Activated CD8-positive, alpha-beta T cell treated with anti-CD3 and anti-CD28 coated beads for 36 hours (primary cell): ENCODE measurements at places on chromosomes 6 and 20. TPM values are rescaled to one million over a fixed set of nuclear protein-coding genes. Genes with fewer than 3 reads are reported as not detected.

- DNase-seq = no peak
- H3K4me3 ChIP-seq = no peak overlapping the region
- no peaks in the 10 kb centered on the region for H3K27me3 ChIP-seq
- H3K4me1 ChIP-seq = peaks cover 6% of the 10 kb centered on the region
Measured at GRCh38 chr6:39199231-39199940, 29.9 kb downstream of the KCNK5 start.

GRCh38 chr20:276620-277495 lies 13.7 kb downstream of the C20orf96 start:
- H3K36me3 ChIP-seq = peaks cover 3% of the 10 kb centered on the region
- no peak overlapping the region for H3K27ac ChIP-seq
- no peak overlapping the region for H3K4me3 ChIP-seq
- H3K27me3 ChIP-seq = no peaks in the 10 kb centered on the region
- no peaks in the 10 kb centered on the region for H3K4me1 ChIP-seq

- H3K4me3 ChIP-seq = no peak overlapping the region
- peaks cover 29% of the 10 kb centered on the region for H3K36me3 ChIP-seq
- no peak for DNase-seq
- H3K27me3 ChIP-seq = no peaks in the 10 kb centered on the region
- H3K4me1 ChIP-seq = peaks cover 13% of the 10 kb centered on the region
Measured at GRCh38 chr6:572596-573265, 84.2 kb downstream of the HUS1B start.

GRCh38 chr20:46347841-46348803 lies 39.8 kb upstream of the CDH22 start:
- no peak overlapping the region for H3K27ac ChIP-seq
- no peak overlapping the region for H3K4me3 ChIP-seq
- peaks cover 21% of the 10 kb centered on the region for H3K4me1 ChIP-seq
- DNase-seq = no peak
- H3K36me3 ChIP-seq = peaks cover 14% of the 10 kb centered on the region
- H3K27me3 ChIP-seq = no peaks in the 10 kb centered on the region

DNA sequence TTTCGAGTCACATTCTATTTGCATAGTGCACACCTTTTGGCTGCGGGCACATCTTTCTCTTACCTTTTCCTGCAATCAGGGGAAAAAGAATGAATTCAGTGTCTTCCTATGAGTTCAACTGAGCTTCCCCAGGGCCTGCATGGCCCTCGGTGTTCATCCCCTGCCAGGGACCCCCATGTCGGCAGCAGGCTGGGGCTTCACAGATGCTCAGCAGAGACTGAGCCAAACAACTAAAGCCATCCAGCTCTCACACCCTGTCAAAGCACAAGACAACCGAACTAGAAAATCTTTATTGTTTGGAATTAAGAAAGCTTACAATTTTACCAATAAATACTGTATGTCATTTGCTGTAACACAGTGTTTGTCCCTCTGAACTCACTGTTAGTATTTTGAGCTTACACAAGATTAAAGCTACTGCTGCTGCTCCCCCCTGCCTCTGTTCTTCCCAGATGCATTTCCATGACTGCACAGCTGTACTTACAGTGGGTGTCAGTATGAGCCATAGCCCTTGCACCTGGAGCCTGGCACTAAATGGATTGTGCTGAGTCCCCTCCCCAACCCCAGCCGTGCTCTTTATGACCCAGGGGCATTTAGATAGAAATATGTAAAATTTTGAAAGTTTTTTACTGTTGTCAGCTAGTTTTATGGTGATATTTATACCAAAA lies 205.8 kb downstream of the TMEM242 start:
- no peak overlapping the region for H3K4me3 ChIP-seq
- H3K27me3 ChIP-seq = no peaks in the 10 kb centered on the region
- no peak for DNase-seq
- H3K4me1 ChIP-seq = peaks cover 4% of the 10 kb centered on the region
- H3K36me3 ChIP-seq = peaks cover 9% of the 10 kb centered on the region

- no peak overlapping the region for H3K4me3 ChIP-seq
- no peaks in the 10 kb centered on the region for H3K27me3 ChIP-seq
- DNase-seq = no peak
- H3K4me1 ChIP-seq = peaks cover 4% of the 10 kb centered on the region
- no peaks in the 10 kb centered on the region for H3K36me3 ChIP-seq
Measured at GRCh38 chr6:24766680-24767462, 7.9 kb upstream of the GMNN start.

GRCh38 chr20:25315418-25316210 lies 67.7 kb downstream of the PYGB start:
- H3K27ac ChIP-seq = peak overlapping the region; percentile 49
- H3K36me3 ChIP-seq = peaks cover 7% of the 10 kb centered on the region
- peaks cover 34% of the 10 kb centered on the region for H3K4me1 ChIP-seq
- H3K4me3 ChIP-seq = no peak overlapping the region
- no peak for DNase-seq
- H3K27me3 ChIP-seq = no peaks in the 10 kb centered on the region

AIF1 gene
- 240 TPM for total RNA-seq

C6orf15 gene
- total RNA-seq = not detected
